ENCODE measurements at places on chromosomes 13 and 19.
A peak's percentile ranks its signal among the peaks of the same experiment; 100 is the strongest.

- DNase-seq: peak; percentile 85
These were observed 8.9 kb downstream of the FPR1 start for GRCh38 chr19:51742789-51743188.

DNA sequence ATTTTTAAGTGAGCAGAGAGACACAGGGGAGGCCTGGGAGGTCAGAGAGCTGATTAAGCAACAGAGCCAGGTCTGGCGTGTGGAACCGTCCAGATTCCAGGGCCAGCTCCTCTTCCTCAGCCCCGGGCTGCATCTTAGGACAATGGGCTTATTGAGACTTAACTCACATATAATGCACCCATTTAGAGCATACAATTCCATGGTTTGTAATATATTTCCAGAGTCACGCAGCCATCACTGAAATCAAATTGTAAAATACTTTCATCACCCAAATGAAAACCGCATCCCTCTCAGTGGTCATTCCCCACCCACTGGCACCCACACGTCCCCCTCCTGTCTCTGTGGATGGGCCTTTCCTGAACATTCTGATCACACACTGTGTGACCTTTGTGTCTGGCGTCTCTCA is 2.1 kb upstream of the HMG20B start:
- DNase-seq: no peak

DNA sequence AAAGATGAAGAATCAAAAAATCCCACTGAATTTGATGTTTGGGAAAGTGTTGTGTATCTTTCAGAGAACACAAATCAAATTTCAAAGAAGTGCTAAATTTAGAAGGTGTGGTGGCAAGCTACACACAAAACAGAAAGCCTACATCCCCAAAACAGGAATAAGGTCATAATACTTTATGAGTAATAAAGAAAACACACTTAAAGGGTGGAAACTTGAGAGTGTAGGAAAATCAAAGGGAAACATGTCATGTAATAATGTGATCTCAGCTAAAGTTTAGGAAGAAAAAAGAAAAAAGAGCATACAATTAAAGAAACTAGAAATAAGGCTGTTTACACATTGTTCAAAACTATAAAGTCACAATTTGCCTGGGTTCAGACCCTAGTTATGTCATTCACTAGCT is 668.7 kb downstream of the PCDH17 start:
- no peak for DNase-seq

GRCh38 chr19:49339301-49340068 is 4.3 kb downstream of the CD37 start:
- peak; percentile 66 for DNase-seq

GRCh38 chr19:28468701-28469459 is 744.1 kb downstream of the UQCRFS1 start:
- peak; percentile 81 for DNase-seq

DNA sequence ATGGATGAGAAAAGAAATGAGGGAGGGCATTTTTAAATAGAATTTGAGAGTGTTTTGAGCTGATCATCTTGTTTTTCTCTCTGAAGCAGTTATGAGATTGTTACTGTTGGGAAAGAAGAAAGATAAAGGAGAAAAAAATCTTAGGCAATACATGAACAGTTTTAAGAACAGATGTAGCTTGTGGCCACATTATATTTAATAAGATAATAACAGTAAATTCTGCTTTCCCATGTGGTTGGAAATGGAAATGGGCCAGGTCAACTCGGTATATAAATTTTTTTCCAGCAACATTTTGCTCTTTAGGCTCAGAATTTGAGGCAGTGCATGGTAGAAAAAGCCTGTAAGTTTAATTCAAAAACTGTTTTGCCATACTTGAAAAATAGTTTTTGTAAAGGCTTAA is 118.7 kb downstream of the POSTN start:
- no peak for DNase-seq

DNA sequence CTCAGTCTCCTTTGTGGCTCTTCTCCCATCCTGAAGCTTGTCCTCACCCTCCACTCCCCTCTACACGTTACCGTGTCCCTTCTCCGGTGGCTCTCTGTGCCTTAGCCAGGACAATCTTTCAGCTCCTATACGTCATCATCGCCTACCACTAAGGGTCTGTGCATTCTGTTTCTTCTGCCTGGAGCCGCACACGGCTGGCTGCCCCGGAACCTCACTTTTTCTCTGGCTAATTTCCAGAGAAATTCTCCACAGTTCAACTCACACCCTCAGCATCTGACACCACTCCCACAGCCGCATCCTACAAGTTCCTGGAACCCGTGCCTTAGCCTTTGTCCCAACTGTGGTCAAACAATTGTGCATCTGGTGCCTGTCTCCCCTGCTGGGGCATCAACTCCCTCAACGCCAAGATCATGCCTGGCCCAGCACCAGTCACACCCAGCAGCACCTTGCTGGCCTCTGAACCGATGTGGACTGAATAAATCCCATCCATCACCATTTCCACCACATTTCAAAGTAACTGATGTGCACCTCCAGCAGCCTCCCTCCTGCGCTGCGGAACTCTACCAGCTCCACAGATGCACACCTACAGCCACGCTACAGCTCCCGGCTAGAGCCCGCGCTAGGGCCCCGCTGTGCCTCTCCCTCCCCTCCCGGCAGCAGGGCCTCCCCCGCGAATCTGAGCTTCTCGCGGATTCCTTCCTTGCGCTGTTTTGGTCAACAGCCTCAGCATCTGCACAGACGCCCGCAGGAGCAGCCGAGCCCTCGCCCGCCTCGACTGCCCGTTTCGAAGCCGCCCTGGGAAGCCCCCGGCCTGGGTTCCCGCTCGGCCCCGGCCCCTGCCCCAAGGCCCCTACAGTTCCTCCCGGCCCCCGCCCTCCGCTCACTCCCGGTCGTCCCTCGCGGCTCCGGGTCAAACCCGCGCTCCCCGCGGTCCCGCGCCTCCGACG is 689 bp downstream of the DCUN1D2 start:
- no peak for DNase-seq

DNA sequence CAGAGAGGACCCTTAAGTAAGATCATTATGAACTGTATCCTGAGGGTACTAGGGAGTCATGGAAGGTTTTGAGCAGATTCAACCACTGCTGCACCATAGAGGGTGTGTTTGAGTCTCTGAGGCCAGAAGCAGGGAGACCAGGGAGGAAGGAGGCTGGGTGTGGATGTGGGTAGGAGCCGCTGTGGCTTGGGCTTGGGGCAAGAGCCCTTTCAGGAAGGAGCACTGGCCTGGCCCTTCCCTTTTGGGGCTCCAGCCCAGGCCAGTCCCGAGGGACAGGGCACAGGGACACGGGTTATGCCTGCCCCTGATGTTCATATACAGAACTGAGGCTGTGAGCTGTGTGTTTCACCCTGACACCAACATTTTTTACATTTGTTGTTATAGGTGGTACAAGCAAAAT is 7.2 kb downstream of the CIC start:
- DNase-seq: no peak

- no peak for DNase-seq
These were observed 240.5 kb downstream of the ENOX1 start for GRCh38 chr13:43546251-43546650.

DNA sequence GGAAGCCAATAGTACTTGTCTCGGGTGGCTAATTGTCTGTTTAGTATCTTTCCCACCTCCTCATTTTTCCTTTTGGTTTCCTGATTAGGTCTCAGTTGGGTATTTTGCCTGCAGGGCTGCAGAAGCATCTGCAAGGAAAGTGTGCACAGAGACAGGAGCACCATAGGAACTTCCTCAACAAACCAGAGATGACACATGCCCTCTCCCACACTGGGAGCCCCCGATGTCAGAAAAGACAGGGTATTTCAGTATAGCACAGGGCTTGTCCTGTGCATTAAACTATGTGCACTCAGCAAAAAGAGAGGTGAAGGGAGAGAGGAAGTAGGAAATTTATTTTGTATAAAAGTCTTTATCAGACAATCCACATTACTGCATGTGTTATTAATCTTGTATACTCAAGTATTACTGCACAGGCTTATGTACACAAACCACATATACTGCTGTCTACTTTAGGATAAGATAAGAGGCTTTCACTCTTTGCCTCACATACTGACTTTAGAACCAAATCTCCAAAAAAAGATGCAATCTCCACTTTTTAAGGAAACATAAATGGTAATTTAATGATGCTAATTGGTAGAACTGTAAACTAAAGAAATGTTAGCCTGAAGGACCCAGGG is 501.0 kb downstream of the FOXO1 start:
- no peak for DNase-seq

DNA sequence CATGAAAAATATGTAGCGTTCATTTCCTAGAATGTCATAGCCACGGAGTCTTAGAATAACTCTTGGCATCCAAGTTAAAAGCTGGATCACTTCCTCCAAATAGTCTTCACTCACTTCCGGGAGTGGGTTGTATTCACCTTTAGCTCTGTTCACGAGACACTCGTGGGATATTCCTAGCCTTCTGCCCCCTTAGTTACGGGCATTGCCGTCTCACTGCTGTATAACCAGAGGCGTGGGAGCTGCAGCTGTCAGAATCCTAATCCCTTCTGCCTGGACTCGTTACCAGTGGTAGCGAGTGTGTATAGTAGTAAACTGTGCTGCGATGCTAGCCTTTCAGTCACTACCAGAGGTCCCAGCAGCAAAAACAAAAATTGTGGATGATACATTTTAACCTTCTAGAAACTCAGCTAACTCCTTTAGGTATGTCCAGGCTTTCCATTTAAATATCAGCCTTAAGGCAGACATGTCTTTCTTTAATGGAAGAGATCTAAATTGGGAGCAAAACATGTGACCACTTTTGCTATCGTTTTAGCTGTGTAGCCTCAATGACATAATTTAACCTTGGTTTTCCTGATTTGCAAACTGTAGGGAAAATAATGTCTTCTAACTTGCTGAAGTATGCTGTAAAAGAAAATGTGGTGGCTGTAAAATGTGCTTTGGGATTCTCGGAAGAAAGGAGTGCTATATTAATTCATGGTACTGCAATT is 34.1 kb downstream of the ERCC5 start:
- no peak for DNase-seq
